ENCODE measurements at places on chromosomes 1 and 21. TPM values are rescaled to one million over a fixed set of nuclear protein-coding genes. Genes with fewer than 3 reads are reported as not detected.
A peak's percentile ranks its signal among the peaks of the same experiment; 100 is the strongest.

Gene PGLYRP4
- not detected for total RNA-seq

Gene MTF2
- total RNA-seq: 8.2 TPM

Gene MX1
- total RNA-seq: 8.5 TPM

Gene DCAF6
- 49.0 TPM for total RNA-seq

Gene NCF2
- 2.8 TPM for total RNA-seq

Gene LUZP1
- 5.6 TPM for total RNA-seq

Gene ZFP69
- 1.1 TPM for total RNA-seq

Gene C1QA
- 65.3 TPM for total RNA-seq

Gene ASTN1
- total RNA-seq: 0.18 TPM

Gene SNRPE
- total RNA-seq: 27.7 TPM

Gene CELA2B
- 0.83 TPM for total RNA-seq

Gene SLAMF8
- total RNA-seq: 0.53 TPM

Gene PPFIA4
- 0.78 TPM for total RNA-seq

Gene TMPRSS2
- 21.5 TPM for total RNA-seq

Gene TTLL10
- not detected for total RNA-seq

Gene NOC2L
- 32.5 TPM for total RNA-seq

Gene PAQR6
- total RNA-seq: 3.3 TPM

Gene CRABP2
- 0.33 TPM for total RNA-seq

Gene MROH9
- not detected for total RNA-seq

Gene CLCA4
- not detected for total RNA-seq

- DNase-seq: no peak
Measured at GRCh38 chr21:42384989-42385388, 10.9 kb downstream of the TMPRSS3 start.

DNA sequence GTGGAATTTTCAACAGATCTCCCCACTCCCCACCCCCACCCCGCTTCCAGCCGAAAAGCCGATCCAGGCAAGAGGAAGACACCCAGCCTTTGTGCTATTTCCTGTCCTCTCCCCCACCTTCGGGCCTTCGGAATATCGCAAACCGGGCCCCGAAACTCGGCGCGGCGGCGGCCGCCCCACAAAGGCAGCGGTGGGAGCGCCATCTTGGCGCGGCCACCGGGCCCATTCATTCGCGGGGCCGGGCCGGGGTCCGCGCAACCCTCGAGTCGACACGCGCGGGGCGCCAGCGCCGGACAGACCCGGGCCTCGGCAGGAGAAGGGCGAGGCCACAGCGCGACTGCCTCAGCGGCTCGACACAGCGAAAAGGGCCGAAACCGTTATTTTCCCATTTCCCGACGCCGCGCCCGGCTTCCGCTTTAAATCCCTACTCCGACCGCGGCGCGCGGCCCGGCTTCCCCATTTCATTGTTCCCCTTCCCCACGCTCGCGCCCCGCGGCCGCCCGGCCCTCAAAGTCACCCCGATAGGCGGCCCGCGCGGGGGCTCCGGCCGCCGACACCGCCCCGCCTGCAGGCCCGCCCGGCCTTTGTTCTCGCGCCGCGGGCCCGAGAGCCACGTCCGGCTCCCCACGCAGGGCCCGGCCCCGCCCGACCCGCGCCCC, 911 bp downstream of the GNB1 start:
- peak; percentile 66 for DNase-seq

DNA sequence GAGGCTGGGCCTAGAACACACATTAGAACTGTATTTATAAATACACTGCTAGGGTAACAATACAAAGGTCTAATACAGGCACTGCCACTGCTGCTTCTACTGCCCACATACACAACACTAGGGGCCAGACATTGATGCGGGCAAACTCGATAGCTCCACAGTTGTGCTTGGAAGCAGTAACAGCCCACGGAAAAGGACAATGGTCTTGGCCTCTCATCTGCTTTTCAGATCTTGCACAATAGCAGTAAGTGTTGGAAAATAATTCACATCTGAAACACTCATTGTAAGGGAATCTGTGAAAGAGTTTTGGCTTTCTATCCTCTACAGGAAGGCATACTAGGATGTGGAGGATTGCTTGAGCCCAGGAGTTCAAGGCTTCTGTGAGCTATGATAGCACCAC, 6.9 kb upstream of the SPOCD1 start:
- DNase-seq: no peak

DNA sequence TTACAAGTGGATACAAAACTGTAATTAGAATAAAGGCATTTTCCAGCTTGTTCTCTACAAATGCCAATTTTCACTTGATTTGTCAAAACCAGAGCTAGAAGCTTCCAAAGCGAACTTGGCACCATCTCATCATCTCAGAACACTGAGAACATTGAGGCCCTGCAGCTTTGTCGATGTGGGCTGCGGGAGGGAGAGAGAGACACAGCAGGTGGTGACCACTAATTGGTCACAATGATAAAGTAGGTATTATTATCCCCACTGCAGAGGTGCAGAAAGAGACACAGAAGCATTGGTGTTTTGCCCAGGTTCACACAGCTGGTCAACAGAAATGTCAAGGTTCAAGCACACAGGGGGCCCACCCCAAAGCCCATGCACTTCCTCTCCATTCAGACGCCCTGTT, 72.2 kb upstream of the KRTAP19-8 start:
- no peak for DNase-seq

DNA sequence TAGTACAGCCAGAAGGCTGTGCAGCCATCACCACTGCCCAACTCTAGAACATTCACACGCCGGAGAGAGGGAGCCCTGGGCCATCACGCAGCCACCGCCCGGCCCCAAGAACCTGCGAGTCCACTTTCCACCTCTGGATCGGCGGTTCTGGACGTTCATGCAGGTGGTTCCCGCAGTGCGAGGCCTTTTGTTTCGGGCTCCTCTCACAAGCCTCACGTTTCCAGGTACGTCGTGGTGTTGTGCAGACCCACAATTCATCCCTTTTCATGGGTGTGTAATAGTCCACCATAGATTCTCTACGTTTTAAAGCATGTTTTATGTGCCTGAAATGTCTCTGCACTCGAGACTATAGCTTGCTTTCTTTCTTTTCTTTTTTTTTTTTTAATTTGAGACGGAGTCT, 23.6 kb downstream of the COL18A1 start:
- no peak for DNase-seq

- DNase-seq: no peak
Measured at GRCh38 chr1:8482979-8483381, 165.1 kb downstream of the SLC45A1 start.

DNA sequence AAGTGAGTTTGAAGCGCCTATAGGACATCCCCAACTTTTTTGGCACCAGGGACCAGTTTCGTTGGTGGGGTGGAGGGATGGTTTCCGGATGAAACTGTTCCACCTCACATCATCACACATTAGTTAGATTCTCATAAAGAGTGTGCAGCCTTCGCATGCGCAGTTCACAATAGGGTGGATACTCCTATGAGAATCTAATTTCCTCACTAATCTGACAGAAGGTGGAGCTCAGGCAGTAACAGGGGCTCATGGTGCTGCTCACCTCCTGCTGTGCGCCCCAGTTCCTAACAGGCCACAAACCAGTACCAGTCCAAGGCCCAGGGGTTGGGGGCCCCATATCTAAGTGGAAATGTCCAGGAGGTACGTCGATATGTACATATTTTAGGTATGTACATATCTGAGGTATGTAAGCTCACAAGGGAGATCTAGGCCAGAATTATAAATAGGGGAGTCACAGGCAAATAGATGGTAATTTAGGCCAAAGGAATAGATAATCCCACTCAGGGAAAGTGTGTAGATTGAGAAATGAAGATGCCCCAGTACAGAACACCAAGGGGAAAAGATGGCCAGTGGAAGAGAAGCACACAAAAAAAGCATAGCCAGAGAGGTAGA, 27.5 kb upstream of the RASAL2 start:
- no peak for DNase-seq

GRCh38 chr1:25875154-25875855, at the start of gene PAQR7:
Gene PAQR7 (minus strand): TSS chr1:25875708. CDS start chr1:25863839, 11,869 bp downstream.
- peak; percentile 91 for DNase-seq

GRCh38 chr1:167328306-167328815, 107.7 kb downstream of the POU2F1 start:
- DNase-seq: no peak

DNA sequence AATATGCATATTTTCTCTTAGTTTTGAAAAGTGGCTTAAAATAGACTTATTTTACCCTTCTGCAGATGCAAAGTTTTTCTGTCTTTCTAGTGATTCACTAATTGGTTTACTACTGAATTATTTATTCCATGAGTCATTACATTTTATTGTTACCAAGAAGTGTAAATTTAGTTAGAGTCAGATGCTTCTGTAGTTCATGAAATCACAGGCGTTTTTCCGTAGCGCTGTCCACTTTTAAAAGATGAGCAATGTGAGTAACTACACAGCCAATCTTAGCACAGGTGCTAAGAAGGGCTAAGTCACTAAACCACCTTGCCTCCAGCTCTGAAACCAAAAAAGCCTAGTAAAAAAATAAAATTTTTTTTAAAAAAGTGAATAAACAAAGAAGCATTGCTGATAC, 24.7 kb downstream of the RGS13 start:
- DNase-seq: no peak

- DNase-seq: no peak
Measured at GRCh38 chr1:206097381-206097780, 19.8 kb downstream of the AVPR1B start.

DNA sequence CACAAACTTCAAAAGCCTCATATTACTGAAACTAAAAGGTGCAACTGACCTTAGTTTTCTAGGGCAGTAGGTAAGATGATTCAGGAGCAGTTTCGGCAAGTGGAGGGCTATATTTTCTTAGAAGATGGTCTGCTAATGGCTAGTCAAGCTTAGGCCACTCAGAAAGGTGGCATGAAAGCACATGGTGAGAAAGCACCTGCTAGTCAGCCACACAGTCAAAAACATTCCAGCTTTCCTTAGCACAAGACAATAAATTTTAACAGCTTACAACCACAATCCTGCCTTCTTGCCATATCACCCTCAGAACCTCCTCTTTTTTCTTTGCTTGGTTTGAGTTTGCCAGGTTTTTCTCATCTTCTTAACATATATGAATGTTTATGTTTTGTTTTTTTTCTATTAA, 81.1 kb upstream of the SLFNL1 start:
- no peak for DNase-seq

DNA sequence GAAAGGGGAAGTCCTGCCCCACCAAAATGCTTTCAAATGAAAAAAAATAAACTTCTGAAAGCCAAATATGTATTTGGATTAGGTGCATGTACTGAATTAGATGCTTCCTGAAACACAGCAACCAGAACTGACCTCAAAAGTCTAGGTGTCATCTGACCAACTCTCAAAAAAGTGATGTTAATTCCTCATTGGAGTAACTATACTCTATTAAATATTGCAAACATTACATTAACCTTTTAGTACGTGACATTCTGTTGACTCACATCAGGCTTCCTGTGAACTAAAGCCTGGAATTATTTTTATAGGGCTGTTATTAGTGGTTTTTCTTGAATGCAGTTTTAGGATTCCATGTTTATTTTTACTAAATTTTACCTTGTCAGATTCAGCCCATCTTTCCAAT, 73.5 kb downstream of the ASTN1 start:
- no peak for DNase-seq

- DNase-seq: no peak
Measured at GRCh38 chr1:239672256-239672655, 285.9 kb downstream of the CHRM3 start.

GRCh38 chr1:16175610-16176553, 20.0 kb upstream of the EPHA2 start:
- DNase-seq: peak; percentile 91

DNA sequence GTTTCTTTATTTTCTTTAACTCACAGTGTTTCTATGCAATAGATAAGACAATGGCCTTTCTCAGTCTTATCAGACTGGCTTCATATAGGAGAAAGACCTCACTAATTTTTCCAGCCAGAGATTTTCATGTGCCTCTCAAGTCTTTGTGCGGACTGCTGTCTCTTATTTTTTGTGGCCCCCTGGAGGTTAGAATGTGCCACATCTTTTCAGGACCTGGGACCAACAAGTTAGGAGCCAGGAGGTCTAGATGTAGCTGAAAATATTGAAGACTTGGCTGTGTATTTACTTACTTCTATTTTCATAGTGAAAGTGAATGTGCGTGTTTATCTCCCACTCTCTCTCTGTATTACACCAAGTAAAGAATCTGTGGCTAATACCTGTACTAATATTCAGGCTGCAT, 42.1 kb upstream of the CFHR3 start:
- no peak for DNase-seq

GRCh38 chr1:108646265-108646647, 14.6 kb downstream of the HENMT1 start:
- DNase-seq: no peak

DNA sequence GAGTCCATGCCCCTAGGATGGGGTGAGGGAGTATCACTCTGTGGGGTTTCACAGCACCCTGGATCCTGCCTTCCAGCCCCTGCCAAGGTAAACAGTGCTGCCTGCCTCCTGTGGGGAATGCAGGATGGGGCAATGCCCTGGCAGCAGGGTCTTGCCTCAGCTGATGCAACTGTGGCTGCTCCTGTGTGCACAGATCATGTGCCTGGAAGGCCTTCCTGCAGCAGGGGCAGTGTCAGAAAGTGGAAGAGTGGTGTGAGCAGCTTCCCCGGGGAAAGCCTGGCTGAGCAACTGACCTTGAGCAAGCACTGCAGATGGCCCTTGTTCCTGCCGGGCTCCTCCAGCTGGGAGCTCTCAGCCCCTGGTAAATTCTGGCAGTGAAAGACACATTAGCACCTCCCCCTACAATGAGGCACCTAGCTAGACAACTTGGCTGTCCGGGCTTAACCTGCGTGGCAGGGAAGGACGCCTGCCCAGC, 9.9 kb downstream of the TOR3A start:
- DNase-seq: peak; percentile 98

DNA sequence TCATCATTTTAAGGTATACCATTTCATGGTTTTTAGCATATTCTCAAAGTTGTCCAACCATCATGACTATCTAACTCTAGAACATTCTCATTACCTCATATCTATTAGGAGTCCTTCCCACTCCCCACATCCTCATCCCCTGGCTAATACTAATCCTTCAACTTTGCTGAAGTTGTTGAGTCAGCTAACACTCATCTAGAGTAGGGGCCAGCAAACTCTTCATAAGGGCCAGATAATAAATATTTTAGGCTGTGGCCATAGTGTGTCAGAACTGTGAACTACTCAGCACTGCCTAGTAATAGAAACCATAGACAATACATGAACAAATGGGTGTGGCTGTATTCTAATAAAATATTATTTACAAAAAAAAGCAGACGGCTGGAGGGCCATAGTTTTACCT, 43.0 kb downstream of the TOR3A start:
- no peak for DNase-seq

DNA sequence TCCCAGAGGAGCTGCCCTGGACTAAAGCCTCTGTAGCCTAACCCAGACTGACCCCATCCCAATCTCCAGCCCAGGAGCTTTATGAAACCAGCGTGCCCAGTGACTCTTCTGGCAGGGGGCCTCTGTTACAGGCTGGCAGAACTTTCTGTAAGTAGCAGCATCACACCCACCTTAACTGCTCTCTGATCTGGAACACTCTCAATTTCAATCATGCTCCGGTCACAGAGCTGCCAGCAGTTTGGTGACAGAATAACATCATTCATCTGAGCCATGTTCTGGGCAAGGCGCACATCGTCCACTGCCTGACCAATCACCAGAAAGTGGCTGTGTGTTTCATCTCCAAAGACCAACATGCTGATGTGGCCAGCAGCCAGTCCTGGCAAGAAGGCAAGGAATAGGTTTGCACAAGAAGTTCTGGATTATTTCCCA, 14.7 kb downstream of the ADCY10 start:
- peak; percentile 94 for DNase-seq

GRCh38 chr1:172351346-172351745, 69.1 kb upstream of the C1orf105 start:
- no peak for DNase-seq

GRCh38 chr1:185342017-185342416, 25.0 kb upstream of the IVNS1ABP start:
- DNase-seq: no peak

Data from left lobe of liver (tissue), 2 donors.